ENCODE measurements at places on chromosomes 1 and 21.

- no peak for DNase-seq
Measured at GRCh38 chr1:118184739-118185083, 317 bp downstream of the SPAG17 start.

- DNase-seq, result no peak
Measured at GRCh38 chr1:27246194-27246593, 11.8 kb downstream of the WDTC1 start.

DNA sequence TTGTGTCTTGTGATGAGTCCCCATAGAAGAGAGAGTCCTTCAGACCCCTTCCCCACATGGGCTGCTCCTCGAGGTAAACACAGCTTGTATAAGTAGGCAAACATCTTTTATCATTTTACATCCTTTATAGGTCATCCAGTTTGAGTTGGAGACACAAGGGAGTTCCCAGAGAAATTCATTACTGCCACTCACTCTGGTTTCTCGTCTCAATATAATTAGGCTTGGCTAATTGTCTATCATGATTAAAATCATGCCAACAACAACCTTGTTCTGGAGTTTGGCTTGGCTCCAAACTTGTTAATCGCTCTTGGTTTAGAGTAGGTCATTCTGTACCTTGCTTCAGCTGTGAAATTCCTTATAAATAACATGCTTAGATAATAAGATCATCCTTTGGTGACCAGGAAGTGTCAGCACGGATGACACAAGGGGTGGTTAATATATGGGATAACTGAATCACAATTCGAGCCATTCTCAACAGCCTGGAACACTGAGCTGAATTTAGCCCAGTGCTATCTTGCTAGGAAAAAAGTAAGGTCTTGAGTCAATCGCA, 70.7 kb upstream of the DAB1 start:
- no peak for DNase-seq

- no peak for DNase-seq
Measured at GRCh38 chr1:245060684-245061374, 94.0 kb upstream of the KIF26B start.

- no peak for DNase-seq
Measured at GRCh38 chr1:196515904-196516303, 92.3 kb downstream of the KCNT2 start.

- DNase-seq, result no peak
Measured at GRCh38 chr1:55990007-55990406, 589.4 kb downstream of the PLPP3 start.

DNA sequence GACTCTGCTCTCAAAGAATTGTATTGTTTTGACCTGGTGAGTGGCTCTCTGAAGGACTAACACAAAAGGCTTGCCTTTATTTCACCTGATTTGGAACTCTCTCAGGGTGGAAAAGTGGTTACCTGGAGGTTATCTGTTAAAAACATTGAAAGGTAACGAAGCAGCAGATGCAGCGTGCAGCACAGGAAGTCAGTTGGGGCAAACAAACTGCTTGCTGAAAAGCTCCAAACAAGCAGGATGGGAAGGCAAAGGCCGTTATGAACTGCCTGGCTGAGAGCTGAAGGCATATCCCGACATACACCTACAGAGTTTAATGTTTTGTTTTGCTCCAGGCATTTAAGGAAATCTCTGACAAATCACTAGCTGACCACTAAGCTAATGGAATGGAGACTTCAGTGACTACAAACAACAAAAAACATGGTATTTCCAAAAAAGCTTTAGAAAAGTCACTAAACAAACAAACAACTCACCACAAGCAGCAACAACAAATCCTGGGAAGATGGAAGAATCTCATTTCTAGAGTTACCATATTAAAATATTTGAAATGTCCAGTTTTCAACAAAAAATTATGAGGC, 44.3 kb upstream of the BATF3 start:
- no peak for DNase-seq

- DNase-seq, result no peak
Measured at GRCh38 chr1:220813013-220813412, 26.3 kb downstream of the MTARC1 start.

GRCh38 chr1:56511766-56512165, 67.6 kb downstream of the PLPP3 start:
- DNase-seq, result no peak
